ENCODE measurements at places on chromosomes 12 and 14.

GRCh38 chr12:92290886-92291285 lies 145.2 kb upstream of the BTG1 start:
- DNase-seq: no peak

GRCh38 chr14:34060651-34060999 lies 109.8 kb upstream of the EGLN3 start:
- DNase-seq: no peak

DNA sequence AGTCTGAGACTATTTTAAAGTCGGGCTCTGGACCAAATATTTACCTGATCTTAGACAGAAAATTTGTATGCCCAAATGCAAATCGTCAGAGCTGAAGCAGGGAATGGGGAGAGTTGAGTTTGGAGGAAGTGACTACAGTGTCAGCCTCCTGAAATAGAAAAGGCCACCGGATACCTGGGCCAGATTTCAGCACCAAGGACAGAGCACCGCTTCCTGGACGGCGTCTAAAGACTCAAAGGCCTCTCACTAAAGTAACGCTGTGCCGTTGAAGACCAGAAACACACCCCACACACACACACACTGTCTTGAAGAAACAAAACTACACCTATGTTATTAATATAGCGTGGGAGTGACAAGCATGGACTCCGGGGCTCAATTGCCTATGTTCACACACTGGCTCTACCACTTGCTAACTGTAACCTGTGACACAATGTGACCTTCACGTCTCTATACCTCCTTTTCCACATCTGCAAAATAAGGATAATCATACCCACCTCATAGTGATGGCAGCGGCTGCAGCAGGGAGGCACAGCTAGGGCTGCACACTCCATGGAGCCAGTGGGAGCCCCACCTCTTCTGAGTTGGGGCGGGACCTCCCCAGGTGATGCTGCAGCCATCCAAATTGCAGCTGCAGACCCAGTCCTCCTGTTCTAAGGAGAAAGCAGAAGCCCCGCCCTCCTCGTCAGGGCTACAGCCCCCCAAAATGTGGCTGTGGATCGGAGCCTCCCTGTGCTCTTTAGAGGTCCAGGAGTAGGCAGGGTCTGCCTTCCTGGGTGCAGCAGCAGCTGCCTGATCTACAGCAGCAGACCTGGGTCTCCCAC lies 35.6 kb downstream of the KRT76 start:
- DNase-seq: no peak

DNA sequence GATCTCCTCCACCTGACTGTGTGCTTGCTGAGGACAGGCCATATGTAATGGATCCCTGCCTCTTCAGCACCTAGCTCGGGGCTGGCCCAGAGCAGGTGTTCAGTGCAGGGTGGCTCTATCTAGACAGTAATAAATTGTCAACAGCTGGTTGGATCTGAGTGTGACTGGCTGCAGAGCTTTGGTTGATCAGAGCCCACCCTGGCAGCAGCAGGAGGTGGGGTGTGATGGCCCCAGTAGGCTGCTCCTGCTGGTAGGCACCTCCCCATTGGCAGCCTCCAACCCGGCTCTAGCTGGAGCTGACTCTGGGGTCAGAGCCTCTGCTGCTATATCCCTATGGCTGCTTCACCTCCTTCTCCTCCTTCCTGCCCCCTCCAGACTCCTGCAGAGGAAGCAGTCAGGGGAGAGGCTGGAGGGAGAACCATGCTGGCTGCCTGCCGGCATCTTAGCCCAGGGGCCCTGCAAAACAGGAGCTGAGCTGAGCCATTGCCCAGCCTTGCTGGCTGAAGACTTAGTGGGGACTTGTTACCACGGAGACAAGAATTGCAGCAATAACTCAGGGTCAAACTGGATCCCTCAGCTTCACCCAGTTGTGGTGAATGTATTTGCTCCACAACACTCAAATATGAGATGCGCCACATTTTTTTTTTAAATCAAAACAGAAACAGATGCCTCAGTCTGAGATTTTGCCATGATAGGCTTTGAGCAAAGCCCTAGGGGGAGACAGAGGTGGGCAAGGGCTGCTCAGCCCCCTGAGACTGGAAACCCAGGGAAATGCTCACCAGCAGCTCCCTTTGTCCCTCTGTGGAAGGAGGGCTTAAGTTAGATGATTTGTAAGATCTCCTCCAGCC lies 22.2 kb downstream of the TMEM63C start:
- DNase-seq: peak; percentile 95

GRCh38 chr14:44613061-44613712 lies 106.1 kb upstream of the FSCB start:
- DNase-seq: no peak

GRCh38 chr12:3042394-3042793 lies 34.8 kb upstream of the TSPAN9 start:
- peak; percentile 51 for DNase-seq

- no peak for DNase-seq
Observed at GRCh38 chr14:47674543-47675465, 601 bp downstream of the MDGA2 start.

Data from NCI-H1092 treated with DMSO at 0.1 percent for 48 hours (cell line).